T-helper 2 cell treated with Interferon-gamma antibody and Interleukin-4, amounts not matched to agents 5 μg/mL and 100 μg/mL, for 36 hours (primary cell): ENCODE measurements at places on chromosomes 11 and 22.

DNA sequence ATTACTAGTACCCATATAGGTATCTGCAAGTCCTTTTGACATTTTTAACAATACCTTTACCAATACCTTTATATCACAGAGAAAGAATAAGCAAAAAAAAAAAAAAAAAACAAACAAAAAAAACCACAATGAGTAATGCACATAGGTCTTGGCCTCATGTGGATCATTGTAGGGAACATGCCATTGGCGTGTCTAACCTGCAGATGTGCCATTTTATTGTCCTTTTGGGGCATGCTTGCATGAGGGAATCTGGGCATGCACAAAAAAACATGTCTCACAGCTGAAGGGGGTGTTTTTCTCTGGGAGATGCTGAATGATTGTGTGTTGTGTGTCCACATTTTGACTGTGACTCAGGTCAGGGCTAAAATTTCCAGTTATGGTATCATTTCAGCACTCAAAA is 361.6 kb downstream of the GUCY1A2 start:
- H3K27ac ChIP-seq: no peak overlapping the region
- no peaks in the 10 kb centered on the region for H3K36me3 ChIP-seq
- no peak overlapping the region for H3K4me3 ChIP-seq
- DNase-seq: no peak
- no peaks in the 10 kb centered on the region for H3K4me1 ChIP-seq

- no peak overlapping the region for H3K27ac ChIP-seq
- no peaks in the 10 kb centered on the region for H3K27me3 ChIP-seq
- no peak overlapping the region for H3K4me3 ChIP-seq
- peaks cover 21% of the 10 kb centered on the region for H3K4me1 ChIP-seq
- DNase-seq: no peak
- H3K36me3 ChIP-seq: peaks cover 2% of the 10 kb centered on the region
These were observed 33.0 kb upstream of the NUP160 start for GRCh38 chr11:47881145-47881544.

DNA sequence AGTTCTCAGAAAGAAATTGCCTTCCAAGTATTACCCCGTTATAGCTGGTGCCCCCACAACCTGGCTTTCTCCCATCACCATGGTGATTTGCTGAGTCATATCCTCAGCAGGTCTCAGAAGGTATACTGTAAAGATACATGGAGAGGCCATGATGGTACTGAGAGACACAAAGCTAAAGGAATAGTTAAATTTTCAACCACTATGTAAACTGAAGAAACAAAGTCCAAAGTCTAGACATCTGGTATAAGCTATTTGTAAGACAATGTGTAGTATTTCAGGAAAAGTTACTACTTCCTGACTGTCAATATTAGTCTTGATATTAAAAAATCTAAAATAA is 377.1 kb downstream of the DCDC1 start:
- no peak overlapping the region for H3K27ac ChIP-seq
- H3K4me3 ChIP-seq: no peak overlapping the region
- H3K36me3 ChIP-seq: no peaks in the 10 kb centered on the region

- peak; percentile 46 for DNase-seq
- H3K27me3 ChIP-seq: no peaks in the 10 kb centered on the region
- H3K27ac ChIP-seq: peak overlapping the region; percentile 81
- H3K4me1 ChIP-seq: peaks cover 61% of the 10 kb centered on the region
- H3K36me3 ChIP-seq: peaks cover 31% of the 10 kb centered on the region
These were observed 114.1 kb downstream of the STIM1 start for GRCh38 chr11:3969613-3970012.

DNA sequence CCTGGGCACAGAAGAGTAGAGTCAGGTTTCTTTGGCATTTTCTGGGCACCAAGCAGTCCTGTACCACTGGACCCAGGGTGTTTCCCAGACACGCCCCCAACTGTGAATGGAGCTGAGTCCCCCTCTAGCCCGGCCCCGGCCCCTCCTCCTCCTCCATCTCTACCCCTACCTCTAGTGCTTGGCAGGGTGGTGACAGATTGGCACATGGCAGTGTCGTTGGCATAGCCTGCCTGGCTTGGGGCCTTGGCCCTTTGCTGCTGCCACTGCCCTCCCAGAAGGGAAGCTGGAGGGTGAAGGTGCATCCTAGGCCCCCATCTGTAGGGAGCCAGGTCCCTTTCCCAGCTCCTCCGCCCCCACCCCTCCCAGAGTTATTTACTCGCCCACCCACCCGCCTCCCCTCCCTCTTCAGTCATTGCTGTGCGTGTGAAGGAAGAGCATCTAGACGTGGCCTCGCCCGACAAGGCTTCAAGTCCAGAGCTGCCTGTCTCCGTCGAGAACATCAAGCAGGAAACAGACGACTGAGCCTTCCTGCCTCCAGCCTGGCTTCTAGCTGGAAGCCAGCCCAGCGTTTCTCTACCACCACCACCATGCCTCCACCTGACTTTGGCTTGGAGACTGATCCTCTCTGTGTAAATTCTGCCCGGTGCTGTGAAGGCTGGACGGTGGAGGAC is 10.9 kb downstream of the CHADL start:
- no peak overlapping the region for H3K27ac ChIP-seq
- H3K4me3 ChIP-seq: no peak overlapping the region
- H3K27me3 ChIP-seq: no peaks in the 10 kb centered on the region
- H3K4me1 ChIP-seq: no peaks in the 10 kb centered on the region

GRCh38 chr11:125148011-125148410 is 16.5 kb upstream of the PKNOX2 start:
- peaks cover 9% of the 10 kb centered on the region for H3K27me3 ChIP-seq
- DNase-seq: no peak
- H3K4me1 ChIP-seq: no peaks in the 10 kb centered on the region
- H3K36me3 ChIP-seq: no peaks in the 10 kb centered on the region
- H3K27ac ChIP-seq: no peak overlapping the region

GRCh38 chr11:128632141-128632791 is 44.9 kb upstream of the ETS1 start:
- H3K4me3 ChIP-seq: no peak overlapping the region
- no peaks in the 10 kb centered on the region for H3K36me3 ChIP-seq
- H3K4me1 ChIP-seq: peaks cover 45% of the 10 kb centered on the region

GRCh38 chr11:120925944-120926343 is 98.0 kb upstream of the TBCEL start:
- H3K36me3 ChIP-seq: no peaks in the 10 kb centered on the region
- no peaks in the 10 kb centered on the region for H3K27me3 ChIP-seq
- no peak for DNase-seq
- no peaks in the 10 kb centered on the region for H3K4me1 ChIP-seq
- H3K4me3 ChIP-seq: no peak overlapping the region

- H3K36me3 ChIP-seq: no peaks in the 10 kb centered on the region
- no peak overlapping the region for H3K27ac ChIP-seq
- peaks cover 2% of the 10 kb centered on the region for H3K4me1 ChIP-seq
These were observed 35.4 kb upstream of the FLI1 start for GRCh38 chr11:128658502-128658901.

DNA sequence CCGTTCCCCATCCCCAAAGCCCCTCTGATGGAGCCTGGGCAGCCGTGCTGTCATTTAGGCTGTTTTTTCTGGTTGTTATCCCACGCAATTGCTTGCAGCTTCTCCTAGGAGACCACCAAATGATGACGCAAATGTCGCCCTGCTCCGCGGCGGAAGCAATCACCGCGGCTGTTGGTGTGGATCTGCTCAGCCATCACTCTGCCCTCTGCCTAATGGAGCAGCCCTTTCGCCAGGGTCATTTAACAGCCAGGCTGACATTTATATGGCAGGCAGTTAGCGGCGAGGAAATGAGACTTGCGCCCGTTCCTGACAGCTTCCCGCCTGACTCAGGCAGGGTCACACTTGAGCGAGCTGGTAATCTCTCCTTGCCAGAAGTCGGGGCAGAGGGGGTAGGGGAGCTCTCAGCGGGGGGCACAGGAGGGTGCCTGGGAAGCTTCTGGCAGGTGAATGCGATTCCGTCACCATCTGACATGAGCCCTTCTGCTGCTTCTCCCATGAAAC is 97.9 kb upstream of the RTL6 start:
- H3K27ac ChIP-seq: no peak overlapping the region
- H3K36me3 ChIP-seq: no peaks in the 10 kb centered on the region
- no peaks in the 10 kb centered on the region for H3K4me1 ChIP-seq
- no peak overlapping the region for H3K4me3 ChIP-seq
- no peak for DNase-seq
- H3K27me3 ChIP-seq: peaks cover 26% of the 10 kb centered on the region

DNA sequence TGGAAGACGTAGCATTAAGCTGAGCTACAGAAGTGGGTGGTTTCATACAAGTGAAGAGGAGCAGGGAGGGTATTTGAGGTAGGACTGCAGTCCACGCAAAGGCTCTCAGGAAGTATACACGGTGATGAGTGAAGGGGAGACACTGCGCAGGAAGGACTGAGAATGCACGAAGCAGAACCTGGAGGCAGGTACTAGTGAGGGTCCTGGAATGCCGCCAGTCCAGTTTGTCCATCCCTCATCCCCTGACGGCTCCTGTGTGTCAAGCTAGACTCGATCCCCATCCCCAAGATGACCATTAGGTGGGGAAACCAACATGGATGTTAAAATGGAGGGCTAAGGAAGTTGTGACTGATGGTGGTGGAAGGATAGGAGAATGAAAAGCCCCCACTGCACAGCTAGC is 23.8 kb downstream of the ART5 start:
- H3K4me3 ChIP-seq: no peak overlapping the region
- no peak for DNase-seq
- H3K36me3 ChIP-seq: no peaks in the 10 kb centered on the region

DNA sequence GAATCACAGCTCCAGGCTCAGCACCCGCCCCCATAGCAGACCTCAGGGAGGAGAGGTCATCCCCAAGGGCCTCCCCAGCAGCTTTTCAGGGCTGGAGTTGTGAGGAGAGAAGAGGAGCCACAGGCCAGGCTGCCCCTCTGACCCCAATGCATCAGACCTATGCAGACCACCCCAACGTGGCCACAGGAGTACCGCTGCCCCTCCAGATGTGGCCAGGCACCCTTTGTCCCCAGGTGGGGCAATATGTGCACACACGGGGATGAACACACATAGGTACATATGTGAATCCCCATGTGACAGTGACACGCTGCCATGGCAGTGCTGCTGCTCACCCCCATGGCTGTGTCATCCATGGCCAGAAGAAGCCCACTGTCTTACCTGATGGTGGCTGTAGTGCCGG is 10.9 kb downstream of the USH1C start:
- H3K36me3 ChIP-seq: no peaks in the 10 kb centered on the region
- H3K4me3 ChIP-seq: no peak overlapping the region
- DNase-seq: no peak
- H3K27me3 ChIP-seq: peaks cover 14% of the 10 kb centered on the region

- H3K4me1 ChIP-seq: peaks cover 22% of the 10 kb centered on the region
- no peak for DNase-seq
- no peaks in the 10 kb centered on the region for H3K27me3 ChIP-seq
- peaks cover 17% of the 10 kb centered on the region for H3K36me3 ChIP-seq
These were observed 2.2 kb downstream of the TMEM80 start for GRCh38 chr11:697811-698311.

DNA sequence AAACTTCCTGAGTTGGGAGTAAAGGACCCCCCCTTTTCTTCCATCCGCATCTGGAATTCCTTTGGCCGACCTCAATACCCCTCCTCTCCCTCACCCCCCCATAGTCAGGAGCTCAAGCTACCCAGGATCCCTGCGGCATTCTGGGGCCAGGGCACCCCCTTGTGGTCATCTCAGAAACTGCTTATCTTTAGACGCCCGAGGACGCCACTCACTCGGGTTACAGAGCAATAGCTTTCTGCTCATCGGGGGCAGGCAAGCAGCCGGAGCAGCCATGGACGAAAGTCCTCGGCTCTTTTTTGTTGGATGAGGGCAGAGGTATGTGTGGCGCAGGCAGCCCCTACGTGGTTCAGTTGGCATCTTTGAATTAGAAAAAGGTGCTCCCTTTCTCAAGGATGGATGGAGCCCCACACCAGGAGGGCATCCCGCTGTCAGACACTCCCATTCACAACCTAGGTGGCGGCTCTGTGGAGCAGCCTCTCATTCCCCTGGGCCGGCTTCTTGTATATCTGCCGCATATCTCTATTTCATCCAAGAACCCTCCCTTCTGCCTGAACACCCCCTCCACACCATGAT is 2.3 kb downstream of the C1QTNF5 start:
- H3K4me1 ChIP-seq: peaks cover 32% of the 10 kb centered on the region
- H3K27ac ChIP-seq: no peak overlapping the region
- peaks cover 16% of the 10 kb centered on the region for H3K36me3 ChIP-seq
- H3K27me3 ChIP-seq: peaks cover 32% of the 10 kb centered on the region
- DNase-seq: peak; percentile 60

DNA sequence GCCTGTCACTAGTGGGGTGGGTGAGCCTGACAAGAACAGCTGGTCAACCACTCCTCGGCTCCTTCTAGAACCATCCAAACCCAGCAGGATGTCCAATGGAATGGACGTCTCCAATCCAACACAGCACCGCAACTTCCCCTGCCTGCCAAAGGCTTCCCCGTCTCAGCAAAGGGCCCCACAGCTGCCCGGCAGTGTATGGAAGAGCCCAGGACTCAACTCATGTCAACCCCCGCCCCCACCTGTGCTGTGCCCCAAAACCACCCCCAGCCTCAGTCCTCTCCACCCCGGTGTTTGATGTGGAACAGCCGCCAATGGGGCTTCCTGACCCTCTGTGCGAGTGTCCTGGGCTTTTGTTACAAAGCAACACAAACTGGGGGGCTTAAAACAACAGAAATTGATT is 223.8 kb downstream of the CTTN start:
- H3K4me3 ChIP-seq: no peak overlapping the region
- H3K4me1 ChIP-seq: no peaks in the 10 kb centered on the region
- no peaks in the 10 kb centered on the region for H3K27me3 ChIP-seq
- H3K36me3 ChIP-seq: no peaks in the 10 kb centered on the region
- DNase-seq: no peak

DNA sequence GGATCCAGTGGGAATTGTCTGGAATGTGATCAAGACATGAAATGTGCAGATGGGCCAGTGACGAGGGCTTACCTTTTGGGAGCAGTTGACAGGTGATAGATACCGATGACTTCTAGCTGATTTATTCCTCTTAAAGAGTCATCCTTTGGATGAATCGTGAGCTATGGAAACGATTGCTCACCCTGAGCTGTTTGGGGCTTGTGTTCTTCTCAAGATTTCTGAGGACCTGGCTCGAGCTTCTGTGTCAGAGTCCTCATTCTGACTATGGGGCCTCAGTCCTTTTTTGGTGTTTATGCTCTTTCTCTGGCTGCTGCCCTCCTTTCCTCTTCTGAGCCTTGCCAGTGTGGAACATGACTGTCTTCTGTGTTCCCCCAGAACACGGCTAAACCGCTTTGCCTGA is 11.9 kb upstream of the AMPD3 start:
- H3K4me1 ChIP-seq: peaks cover 45% of the 10 kb centered on the region
- peaks cover 11% of the 10 kb centered on the region for H3K27me3 ChIP-seq
- no peak overlapping the region for H3K4me3 ChIP-seq
- H3K36me3 ChIP-seq: no peaks in the 10 kb centered on the region
- DNase-seq: peak; percentile 63
